ENCODE measurements at places on chromosomes 5 and 9.

- DNase-seq = no peak
Measured at GRCh38 chr9:81825846-81826516, 102.2 kb upstream of the SPATA31D4 start.

DNA sequence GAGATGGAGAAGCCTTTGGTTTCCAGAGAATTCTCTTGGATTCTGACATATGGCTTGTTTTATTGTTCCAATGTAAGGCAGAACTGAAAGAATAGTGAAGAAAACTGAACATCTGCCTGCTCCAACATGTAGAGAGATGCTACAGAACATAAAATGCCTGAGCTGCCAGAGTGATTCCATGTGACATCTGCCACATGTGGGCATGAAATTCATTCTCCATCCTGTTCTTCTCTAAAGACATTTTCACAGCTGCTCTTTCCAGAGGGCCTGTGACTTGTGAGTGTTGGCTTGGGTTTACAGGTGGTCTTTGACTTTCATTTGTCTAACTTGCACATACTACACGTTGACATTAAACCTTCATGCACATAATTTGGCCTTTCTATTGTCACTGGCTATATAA is 33.7 kb upstream of the TXN start:
- no peak for DNase-seq

- DNase-seq = no peak
Measured at GRCh38 chr5:10533226-10533625, 30.6 kb upstream of the ANKRD33B start.

DNA sequence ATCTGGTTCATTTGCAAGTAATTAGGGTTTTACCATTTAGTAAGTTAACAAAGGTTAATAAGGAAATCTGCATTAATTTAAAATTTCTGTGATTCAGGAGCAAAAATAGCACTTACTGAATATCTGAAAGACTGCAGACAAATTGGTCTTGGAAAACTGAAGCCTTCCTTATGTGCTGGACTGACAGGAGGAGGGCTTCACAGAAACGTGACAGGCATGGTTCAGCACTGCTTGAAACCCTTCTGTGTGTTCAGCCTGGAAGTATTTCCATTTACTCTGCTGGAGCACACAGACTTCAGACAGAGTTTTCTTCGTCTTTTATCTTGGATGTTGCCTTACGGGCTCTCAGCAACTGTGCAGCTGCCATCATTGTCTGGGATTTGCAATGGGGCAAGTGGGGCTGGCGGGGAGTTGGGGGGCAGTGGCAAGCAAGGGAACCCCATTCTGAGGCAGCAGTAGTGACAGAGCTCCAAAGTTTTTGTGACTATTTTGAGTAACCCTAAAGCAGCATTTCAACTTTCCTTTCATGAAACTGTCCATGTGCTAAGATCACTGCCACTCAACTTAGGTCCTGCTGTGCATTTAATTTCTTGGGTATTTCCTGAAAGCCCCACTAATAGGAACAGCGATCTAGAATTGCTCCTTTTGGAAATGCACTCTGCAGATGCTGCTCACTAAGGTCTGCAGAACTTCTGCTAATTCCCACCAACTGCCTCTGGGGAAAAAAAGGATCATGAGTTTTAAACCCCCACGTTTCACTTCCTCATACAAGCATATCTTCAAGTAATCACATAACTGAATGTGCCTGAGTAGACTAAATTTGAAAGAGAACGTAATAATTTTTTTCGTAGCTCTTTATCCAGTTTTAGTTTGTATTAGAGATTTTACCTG is 56.6 kb downstream of the KCNN2 start:
- no peak for DNase-seq

DNA sequence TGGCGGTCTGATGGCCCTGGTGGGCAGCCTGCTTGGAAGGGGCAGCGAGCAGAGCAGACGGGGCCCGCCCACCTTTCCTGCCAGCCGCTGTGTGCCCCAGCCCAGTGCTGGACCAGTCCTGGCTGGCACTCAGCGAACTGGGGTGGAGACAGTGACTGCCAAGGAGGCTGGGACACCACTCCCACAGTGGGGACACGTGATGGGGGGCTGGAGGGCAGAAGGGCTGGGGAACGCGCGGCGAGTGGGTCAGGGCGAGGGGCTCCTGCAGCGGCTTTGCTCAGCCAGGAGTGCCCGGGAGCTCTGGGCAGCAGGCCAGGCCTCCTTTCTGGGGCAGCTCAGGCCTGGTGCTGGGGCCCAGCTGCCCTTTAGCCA is 19.5 kb downstream of the NCS1 start:
- DNase-seq = no peak

- DNase-seq = no peak
Measured at GRCh38 chr9:5800969-5801738, 31.8 kb downstream of the ERMP1 start.

DNA sequence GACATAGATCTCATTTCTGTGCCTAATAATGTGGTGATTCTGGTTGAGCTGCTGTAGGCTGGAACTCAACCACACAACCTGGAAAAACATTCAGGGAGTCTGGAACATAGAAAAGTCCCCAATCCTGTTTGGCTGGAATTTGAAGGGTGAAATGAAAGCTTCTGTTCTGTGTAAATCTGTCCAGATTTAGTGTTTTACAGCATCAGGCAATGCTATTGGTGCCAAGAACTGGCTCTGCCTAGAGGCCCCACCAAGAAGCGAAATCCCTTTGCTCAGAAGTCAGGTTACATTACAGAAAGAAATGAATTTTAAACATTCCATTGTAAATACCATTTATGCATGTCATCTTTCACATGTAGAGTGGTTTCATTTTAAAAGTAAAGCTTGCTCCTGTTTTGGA is 56.3 kb downstream of the TMEM174 start:
- DNase-seq = no peak

- no peak for DNase-seq
Measured at GRCh38 chr5:113182658-113183344, 206.2 kb downstream of the DCP2 start.

DNA sequence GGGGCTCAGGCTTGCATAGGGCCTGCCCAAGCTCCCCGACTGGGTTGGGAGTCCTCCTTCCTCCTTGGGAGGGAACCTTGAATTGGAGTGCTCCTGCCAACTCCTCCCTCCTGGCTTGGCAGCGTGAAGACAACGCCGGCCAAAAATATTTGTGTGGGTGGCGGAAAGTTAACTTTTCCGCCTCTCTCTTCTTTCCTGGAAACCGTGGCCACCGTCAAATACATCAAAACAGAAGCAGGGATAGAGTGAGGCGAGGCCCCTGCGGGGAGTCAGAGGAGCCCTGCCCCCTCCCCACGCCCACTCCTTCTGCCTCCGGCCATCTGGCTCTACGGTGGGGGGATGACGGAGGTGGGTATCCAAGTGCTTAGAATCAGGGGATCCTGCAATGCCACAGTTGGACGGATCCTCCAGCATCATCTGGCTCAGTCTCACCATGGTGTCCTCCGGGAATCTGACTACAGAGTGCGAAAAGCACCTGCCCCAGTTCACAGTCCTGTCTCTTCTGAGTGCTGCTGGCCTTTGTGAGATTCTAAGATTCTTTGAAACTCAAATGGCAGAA is 25.2 kb upstream of the SYNPO start:
- no peak for DNase-seq

- no peak for DNase-seq
Measured at GRCh38 chr9:110837401-110838005, 168.9 kb downstream of the MUSK start.

GRCh38 chr5:181221792-181222629 is 1.1 kb upstream of the TRIM41 start:
- peak; percentile 78 for DNase-seq

- no peak for DNase-seq
Measured at GRCh38 chr9:73011181-73011750, 58.4 kb upstream of the ALDH1A1 start.

GRCh38 chr5:131198625-131199024 is 27.9 kb downstream of the LYRM7 start:
- no peak for DNase-seq

- DNase-seq = no peak
Measured at GRCh38 chr5:112534611-112535255, 115.7 kb upstream of the EPB41L4A start.

GRCh38 chr5:127012916-127013315 is 17.4 kb downstream of the MARCHF3 start:
- no peak for DNase-seq

GRCh38 chr5:174419540-174420132 is 304.7 kb upstream of the MSX2 start:
- DNase-seq = peak; percentile 53

DNA sequence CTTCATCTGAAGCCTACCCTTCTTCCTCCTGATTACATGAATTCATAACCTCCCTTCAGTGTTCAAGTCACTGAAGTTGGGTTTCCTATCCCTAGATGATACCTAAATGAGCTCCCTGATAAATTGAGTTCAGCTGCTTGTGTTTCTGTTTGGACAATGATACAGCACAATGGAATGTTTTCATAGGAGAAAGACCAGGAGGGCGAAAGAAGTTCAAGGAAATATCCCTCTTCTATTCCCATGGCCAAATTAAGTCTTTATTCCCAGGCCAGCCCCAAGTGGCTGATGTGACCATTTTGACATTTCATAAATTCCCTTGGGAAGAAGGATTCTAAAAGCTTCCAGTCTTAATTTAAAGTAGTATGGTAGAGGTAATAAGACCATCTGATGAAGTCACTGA is 555.8 kb upstream of the CLINT1 start:
- DNase-seq = peak; percentile 65

DNA sequence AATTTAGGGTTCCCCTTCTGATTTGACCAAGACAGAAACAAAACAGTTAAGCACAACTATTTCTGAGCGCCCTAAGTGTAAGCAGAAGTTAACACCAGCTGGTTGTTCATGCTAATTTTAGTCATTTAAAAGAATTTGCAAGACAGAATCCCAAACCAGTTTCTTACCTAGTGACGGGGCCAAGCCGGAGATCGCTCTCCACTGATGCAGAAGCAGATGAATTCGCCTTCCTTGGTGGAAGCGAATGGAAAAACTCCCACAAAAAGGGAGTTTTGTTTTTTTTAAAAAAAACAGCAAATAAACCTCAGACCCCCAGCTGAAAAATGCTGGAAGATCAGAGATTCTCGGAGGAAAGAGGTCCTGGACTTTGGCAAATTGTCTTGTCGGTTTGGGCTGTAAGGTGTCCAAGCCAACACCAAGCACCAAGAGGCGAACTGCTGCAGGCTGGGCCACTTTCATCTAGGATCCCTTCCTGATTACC is 47.4 kb upstream of the GLDC start:
- DNase-seq = no peak

DNA sequence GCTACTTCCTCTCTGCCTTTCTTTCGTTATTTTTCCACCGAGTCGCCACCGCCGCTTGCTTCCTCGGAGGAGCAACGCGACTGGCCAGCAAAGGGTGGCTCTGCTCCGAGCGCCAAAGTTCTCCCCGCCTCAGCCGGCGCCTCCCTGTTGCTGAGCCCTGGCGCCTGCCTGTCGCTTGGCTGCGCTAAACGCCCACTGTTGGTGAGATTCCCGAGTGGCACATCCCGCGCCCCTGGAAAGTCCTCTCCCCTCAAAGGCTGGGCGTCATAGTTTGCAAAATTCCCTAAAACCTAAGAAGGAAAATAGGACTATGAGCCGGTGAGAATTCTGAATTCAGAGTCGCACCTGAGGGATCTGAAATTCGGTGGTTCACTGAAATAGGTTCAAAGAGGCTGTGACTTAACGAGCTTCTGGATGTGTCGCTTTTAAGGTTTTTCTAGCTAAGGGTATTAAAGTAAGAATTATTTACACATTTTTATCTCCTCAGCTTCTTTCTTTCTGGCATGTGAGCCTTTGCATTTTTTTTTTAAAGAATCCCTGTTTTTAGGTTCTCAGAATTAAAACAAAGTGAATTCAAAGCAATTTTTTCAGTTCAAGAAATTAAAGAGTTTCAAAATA is at the start of gene GRIN3A:
TSS of gene GRIN3A (minus strand) at position 82 of the 618 bp plus-strand sequence. CDS start 668 bp downstream, outside the sequence.
- no peak for DNase-seq

GRCh38 chr5:94375801-94376200 is 242.6 kb downstream of the KIAA0825 start:
- no peak for DNase-seq

DNA sequence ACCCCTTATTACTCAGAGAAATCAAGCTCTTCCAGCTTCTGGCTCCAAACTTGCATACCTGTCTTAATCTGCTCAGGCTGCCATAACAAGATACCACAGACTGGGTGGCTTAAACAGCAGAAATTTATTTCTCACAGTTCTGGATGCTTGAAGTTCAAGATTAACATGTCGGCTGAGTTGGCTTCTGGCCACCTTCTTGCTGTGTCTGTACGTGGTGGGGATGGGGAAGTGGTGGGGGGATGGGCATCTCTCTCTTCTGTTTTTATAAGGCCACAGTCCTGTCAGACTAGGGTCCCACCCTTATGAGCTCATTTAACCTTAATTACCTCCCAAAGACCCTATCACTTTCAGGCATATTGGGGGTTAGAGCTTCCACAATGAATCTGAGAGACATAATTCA is 140.5 kb downstream of the SV2C start:
- DNase-seq = no peak

DNA sequence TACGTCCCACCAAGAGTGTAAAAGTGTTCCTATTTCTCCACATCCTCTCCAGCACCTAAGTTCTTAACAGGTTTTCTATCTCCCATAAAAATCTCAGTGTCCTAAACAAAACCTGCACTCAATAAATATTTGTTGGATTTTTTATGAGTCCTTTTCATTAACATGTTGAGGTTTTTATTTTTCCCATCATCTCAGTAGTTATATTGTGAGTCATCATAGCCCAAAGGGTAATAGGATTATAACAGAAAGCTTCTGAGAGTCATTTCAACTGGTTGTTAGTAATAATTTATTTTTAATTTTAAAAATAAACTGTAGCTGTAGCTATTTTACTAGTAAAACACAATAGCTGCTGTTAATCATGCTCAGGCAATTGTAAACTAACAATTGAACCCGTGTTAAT is 331.6 kb upstream of the SLC30A5 start:
- DNase-seq = no peak

DNA sequence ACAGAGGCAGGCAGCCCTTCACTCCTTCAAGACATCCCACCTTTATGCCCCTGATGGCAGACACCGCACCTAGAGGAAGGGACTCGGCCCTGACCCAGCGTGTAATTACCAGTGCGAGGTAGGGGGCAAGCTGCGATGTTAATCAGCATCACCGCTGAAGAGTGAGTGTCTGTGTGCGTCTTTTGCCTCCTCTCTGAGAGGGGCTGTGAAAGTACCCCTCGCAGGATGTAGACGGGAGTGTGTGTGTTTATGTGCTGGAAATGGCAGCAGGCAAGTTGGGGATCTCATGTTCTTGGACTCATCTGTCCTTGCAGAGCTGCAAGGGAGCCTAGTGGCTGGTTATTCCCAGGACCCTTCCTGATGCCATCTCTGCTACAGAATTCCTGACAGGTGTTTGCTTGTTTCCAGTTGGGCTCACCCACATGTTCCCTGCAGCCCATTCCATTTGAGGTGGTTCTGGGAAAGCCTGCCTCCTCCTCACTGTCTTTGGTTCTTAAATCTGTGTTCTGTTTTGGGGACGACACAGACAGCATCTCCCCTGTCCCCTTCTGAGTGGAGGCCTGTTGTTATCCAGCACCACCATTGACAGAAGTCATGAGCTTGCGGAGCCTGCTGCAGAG is 70.5 kb downstream of the ZNF618 start:
- DNase-seq = no peak

DNA sequence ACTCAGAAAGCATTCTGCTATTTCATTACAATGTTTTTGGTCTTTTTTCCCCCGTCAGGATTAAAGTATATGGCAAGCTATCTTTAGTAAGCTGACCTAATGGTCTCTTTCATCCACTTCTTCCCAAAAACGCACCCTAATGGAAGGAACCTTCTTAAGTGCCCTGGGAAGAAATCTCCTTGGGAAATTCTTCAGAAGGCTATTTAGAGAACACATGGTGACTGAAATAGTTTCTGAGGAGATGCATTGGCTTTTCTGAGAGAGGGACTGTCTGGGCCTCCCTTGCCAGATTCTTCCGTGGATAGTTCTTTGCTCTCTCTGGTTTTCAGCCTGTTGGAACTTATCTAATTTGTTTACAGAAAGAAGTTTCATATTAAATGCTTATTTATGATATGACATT is 524.1 kb upstream of the MEF2C start:
- no peak for DNase-seq
